ENCODE measurements at places on chromosomes 3 and 15.
A peak's percentile ranks its signal among the peaks of the same experiment; 100 is the strongest.

DNA sequence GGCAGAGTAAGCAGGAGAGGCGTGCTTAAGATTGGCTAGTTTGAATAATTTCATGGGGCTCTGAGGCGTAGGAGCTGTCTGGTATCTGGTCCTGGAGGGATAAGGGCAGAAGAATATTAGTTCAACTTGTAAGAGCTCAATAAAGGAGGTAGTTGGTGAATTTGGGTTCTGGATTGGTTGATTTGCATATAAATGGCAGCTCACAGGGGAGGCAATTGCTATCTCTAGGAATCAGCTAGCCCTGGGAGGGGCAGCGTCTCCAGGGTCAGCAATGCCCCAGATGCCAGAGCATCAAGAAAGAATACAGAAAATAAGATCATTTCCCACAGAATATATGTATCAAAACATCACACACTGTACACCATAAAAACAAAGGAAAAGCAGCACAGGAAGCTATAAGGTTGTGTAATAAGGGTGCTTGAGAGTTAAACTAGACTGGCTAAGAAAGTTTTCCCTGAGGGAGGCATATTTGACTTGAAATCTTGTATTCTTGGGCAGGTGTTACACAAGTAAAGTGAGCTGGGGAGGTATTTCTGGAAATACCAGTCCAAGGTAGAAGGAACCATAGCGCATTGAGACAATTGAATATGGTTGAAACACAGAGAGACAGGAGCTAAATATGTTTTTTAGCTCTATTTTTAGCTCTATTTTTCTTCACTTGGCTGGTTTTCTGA lies 6.1 kb downstream of the MOBP start:
- DNase-seq: no peak

- peak; percentile 86 for DNase-seq
These were observed 241.6 kb downstream of the KCNMB2 start for GRCh38 chr3:178777718-178778411.

GRCh38 chr3:175187586-175187985 lies 328.5 kb downstream of the NAALADL2 start:
- no peak for DNase-seq

DNA sequence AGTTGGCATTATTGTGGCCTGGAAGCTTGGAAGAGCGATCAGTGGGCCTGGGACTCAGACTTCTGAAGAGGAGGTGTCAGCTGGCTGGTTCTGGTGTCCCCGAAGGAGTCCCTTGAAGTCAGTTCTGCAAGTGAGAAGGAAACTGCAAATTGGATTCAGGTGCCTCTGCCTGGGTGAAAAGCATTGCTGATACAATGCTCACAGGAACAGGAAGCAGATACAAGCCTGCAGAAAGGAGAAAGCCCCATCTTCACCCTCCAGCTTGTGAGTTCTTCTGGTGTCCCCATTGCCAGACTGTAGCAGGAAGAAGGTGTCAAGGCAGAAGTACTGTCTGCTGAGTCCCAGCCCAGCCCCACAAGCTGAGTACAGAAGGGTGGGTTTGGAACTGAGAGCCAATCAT lies 271.3 kb downstream of the PLOD2 start:
- DNase-seq: no peak

DNA sequence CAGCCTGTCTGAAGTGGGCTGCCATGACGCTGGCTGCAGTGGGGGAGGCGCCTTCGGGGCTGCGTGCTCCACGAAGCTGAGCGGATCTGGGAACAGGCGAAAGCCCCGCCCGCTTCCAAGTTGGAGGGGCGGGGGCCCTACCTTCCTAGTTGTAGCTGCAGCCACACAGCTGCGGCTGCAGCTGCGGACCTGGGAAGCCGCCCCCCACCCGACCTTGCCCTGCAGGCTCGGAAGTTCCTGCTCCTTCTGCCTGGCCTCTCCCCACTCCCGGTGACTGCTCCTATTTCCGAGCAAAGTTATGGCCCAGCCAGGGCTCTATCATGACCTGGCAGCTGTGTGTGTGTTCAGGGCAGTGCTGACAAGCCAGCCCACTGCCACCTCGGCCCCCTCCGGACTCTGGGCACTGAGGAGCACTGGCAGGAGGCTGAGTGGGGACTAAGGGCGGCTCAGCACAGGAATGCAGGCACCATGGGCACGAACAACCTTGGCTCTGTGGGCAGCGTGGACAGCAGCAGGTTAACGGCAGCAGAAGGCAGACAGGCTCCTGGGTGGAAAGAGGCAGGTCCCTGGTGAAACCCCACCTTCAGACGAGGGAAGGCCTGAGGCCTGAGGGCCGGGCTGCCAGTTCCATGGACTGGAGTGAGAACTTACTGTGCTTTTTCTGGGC lies 352.4 kb upstream of the TMCO5A start:
- no peak for DNase-seq

- DNase-seq: no peak
These were observed 3.9 kb upstream of the ATP2B2 start for GRCh38 chr3:10509325-10509724.

DNA sequence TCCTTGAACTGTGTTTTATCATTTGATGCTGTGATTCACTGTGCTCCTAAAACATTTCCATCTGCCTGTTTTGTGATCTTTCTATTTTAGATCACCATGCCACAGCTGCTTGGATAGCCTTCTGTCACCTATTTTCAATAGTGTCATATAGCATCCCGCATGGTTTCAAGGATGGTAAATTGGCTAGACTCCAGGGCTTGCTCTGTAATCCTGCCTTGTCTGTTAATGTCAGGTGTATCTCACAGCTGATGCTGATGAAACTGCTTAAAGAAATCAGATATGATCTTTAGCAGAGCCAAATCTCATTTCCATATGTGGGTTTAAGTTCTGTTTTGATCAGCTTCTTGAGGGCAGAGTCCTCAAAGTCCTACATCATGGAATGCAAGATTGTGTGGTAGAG lies 182.2 kb downstream of the UBE2E2 start:
- DNase-seq: no peak

DNA sequence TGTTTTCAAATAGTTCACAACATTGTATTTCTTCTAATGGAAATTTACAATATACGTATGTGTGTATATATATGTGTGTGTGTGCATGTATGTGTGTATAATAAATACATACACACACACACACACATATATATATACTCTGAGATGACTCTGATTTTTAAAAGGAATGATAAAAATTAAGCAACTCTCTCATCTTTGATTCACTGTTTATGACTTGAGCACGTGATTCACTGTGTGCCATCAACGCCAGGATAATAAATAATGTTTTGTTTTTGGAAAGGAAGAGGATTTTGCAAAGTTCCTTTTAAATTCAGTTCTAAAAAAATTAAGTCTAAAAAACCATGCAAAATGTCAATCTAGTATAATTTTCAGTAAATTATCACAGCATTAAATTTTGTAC lies 132.4 kb downstream of the P3H2 start:
- DNase-seq: no peak

GRCh38 chr3:167305340-167305890 lies 74.7 kb downstream of the ZBBX start:
- no peak for DNase-seq

DNA sequence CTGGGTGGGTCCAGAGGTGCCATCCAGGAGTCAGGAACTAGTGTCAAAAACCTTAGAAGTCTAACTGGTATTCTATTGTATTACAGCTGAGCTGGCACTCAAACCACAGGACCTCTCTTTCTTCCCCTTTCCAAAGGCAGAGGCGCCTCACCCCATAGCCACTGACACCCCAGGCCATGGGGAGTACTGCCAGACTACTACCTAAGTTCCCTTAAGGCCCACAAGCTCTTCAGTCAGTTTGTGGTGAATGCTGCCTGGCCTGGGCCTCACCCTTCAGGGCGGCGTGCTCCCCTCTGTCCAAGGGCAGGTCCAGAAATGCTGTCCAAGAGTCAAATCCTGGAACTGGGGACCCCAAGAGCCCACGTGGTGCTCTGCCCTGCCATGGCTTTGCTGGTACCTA lies 43.0 kb upstream of the FGF7 start:
- DNase-seq: no peak

Measured in HS-5 (cell line).